ENCODE measurements at places on chromosomes 13 and 19.

DNA sequence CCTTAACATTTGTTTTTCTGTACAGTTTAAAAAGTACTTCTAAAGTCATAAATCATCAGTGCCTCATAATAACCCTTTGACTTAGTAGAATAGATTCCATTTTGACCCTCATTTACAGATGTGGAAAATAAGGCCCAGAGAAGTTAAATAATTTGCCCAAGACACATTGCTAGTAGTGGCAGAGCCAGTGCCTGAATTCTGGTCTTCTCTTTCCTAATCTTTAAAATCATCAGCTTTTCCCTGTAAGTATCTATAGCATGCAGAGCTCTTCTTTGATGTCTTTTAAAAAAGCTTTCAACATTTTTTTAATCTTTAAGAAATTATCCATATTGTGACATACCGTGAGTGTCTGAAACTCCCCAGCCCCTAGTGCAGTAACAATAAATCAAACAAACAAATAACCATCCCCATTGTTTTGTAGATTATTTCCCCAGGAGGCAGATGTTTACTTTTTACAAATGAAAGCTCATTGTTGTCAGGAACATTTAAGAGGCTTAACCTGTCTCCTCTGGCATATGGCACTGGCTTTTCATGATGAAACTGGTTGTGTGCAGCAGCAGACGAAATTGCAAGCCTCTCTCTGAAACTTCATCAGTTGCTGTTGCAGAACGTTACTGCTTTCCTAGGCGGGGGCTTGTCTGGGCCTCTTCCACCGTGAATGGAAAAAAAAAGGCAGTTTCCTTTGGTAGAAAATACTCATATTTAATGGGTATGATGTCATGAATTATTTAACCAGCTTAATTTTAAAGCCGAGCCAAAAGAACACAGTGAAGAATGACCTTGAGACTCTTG lies 31.7 kb upstream of the PCDH8 start:
- no peak for DNase-seq

DNA sequence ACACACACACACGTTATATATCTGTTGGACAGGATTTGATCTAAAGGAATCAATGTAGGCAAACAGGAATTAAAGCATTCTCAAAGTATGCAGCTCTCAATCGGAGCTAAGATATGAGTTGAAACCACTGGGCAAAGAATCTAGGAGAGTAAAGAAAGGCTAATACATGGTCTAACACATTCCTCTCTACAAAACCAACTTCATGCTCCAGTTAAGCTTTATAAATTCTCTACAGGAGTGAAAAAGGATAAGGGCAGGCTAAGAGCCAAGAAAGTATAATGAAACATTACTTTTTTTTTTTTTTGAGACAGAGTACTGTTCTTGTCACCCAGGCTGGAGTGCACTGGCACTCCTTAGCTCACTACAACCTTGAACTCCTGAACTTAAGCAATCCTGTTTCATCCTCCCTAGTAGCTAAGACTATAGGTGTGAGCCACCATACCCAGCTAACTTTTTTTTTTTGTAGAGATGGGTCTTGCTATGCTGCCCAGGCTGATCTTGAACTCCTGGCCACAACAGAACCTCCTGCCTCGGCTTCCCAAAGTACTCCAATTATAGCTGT lies 10.6 kb downstream of the FBXL3 start:
- no peak for DNase-seq

GRCh38 chr13:90246687-90247345 lies 1100.7 kb upstream of the MIR17HG start:
- DNase-seq = no peak

GRCh38 chr13:30065181-30065580 lies 214.8 kb upstream of the UBL3 start:
- no peak for DNase-seq

DNA sequence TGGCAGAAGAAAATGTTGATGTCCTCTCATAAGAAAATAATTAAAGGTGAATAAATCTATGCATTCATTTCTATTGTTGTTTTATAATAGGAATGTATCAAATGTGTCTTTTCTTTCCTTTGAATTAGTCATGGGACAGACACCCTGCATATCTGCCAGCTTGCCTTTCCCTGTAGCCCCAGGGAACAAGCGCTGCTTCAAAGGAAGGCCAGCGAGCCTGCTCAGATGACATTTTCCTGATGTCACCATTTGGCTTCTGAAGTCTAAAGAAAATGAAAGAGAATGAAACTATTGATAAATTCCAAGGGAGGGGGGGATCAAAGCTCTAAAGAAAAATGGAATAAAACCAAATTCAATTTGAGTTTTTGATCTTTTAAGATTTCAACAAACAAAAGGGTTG lies 574.8 kb downstream of the IRS2 start:
- DNase-seq = no peak

- DNase-seq = no peak
Measured at GRCh38 chr13:45921162-45921736, 69.7 kb upstream of the SIAH3 start.

- DNase-seq = no peak
Measured at GRCh38 chr13:75801388-75801945, 165.3 kb downstream of the LMO7 start.

DNA sequence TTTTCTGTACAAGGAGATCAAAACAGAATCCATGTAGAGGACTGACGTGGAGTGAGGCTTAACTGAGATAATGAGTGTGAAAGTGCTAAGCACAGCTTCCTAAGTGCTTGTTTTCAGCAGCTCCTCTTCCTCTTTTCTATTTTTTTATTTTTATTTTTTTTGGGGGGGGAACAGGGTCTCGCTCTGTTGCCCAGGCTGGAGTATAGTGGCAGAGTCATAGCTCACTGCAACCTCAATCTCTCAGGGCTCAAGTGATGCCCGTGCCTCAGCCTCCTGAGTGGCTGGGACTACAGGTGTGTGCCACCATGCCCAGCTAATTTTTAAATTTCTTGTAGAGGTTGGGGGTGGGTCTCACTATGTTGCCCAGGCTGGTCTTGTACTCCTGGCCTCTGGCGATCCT lies 5.6 kb upstream of the FOSB start:
- DNase-seq = no peak

GRCh38 chr13:30753030-30753616 lies 17.8 kb downstream of the ALOX5AP start:
- no peak for DNase-seq

DNA sequence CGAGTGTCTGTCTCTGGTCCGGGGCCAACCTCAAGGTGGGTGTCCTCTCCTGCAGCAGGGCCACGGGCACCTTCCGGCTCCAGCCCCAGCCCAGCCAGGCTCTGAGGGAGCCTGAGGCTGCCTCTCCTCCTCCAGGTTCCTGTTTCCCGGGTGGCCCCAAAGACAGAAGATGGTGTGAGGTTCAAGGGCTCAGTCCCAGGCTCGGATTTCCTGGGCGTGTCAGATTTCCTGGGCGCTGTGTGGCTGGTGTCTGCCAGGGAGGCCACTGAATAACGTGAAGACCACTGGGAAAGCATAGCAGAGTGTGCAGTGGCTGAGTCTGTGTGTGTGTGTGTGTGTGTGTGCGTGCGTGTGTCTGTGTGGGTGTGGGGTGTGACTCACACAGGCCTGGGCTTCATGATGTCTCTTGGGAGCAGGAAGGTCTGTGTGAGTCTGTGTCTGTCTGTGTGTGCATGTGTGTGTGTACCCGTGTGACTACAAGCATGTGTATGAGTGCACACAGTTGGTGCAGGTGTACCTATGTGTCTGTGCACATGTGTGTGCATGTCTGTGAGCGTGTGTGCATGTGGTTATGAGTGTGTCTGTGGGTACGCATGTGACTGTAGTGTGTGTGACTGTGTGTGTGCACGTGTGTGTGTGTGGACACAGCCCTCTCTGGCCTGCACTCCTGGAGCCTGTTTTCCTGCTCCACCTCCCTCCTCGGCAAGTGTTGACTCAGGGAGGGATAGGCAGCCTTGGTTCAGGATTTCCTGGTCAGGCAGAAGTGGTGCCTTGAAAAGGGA lies 28.3 kb downstream of the CEBPA start:
- no peak for DNase-seq

GRCh38 chr13:109667056-109667455 lies 119.3 kb downstream of the IRS2 start:
- DNase-seq = no peak

- no peak for DNase-seq
Measured at GRCh38 chr19:41214161-41214560, 4.9 kb upstream of the AXL start.

DNA sequence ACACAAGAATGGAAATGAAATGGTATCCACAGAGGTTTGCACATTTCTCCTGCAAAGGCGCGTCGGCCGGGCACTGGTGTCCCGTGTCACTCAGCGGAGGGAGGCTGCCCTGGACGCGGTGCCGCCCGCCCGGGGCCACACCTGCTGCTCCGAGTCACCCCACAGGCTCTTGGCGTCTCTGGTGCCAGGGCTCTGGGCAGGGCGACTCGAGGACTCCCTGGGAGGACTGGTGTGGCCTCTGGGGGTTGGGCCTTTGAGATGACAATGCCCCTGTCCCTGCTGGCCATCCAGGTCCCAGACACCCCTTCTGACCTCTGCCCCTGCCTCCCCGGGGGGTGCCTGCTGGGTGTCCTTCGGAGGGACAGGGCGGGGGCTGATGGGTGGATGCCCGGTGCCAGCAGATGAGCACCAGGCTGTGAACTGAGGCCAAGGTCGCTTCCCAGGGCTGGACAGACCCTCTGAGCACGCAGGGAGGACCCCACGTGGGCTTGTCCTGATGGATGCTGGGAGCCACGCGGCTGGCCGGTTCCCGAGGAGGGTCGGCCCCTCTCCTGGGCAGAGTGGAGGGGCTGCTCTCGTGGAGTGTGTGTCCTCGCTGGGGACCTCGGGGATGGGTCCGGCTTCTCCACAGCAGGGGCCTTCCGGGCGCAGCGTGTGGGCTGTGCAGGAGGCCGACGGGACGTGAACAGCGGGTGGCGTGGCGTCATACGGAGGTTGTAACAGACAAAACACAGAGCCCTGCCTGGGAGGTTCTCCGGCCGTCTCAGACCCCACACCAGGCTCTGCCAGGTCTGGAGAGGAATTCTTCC lies 4.7 kb upstream of the CACTIN start:
- no peak for DNase-seq

DNA sequence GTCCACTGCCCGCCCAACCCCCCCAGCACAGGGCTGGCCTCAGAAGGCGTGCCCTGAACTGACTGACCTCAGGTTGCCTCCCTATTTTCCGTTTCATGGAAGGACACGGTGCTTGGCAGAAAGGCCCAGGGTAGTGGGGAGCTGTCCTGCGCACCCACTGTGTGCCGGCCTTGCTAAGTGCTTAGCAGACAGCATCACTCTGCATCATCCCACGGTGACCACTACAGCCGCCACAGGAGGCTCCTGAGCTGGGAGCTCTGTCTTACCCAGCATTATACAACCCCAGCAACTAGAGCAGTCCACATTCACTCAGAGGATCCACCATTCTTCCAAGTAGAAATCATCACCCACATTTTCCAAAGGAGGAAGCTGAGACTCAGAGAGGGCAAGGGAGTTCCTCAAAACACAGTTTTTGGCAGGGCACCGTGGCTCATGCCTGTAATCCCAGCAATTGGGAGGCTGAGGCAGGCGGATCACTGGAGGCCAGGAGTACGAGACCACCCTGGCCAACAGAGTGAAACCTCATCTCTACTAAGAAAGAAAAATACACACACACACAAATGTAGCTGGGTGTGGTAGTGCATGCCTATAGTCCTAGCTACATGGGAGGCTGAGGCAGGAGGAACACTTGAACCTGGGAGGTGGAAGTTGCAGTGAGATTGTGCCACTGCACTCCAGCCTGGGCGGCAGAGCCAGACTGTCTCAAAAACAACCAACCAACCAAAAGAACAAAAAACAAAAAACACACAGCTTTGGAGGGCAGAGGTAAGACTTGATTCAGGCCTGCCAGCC lies 1.6 kb downstream of the SBK2 start:
- DNase-seq = no peak

GRCh38 chr19:50416034-50416977 lies 2.4 kb upstream of the SPIB start:
- no peak for DNase-seq

GRCh38 chr13:73096173-73096572 lies 37.4 kb downstream of the KLF5 start:
- no peak for DNase-seq

GRCh38 chr13:33205224-33205623 lies 80.3 kb downstream of the STARD13 start:
- no peak for DNase-seq

DNA sequence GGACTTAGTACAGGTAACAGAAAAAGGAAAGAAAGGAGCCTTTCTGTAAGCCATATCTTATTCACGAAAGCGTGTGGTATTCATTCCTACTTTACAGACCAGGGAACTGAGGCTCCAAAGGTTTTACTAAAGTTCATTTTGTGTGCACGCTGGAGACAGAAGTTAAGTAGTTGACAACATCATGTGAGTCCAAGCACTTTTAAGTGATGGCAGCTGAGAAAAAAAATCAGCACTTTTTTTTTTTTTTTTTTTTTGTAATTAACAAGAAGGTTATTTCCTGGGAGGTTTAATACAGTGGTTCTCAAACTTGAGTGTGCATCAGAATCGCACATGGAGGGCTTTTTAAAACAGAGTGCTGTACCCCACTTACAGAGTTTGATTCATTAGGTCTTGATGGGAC lies 2.0 kb downstream of the DNAJC3 start:
- no peak for DNase-seq

DNA sequence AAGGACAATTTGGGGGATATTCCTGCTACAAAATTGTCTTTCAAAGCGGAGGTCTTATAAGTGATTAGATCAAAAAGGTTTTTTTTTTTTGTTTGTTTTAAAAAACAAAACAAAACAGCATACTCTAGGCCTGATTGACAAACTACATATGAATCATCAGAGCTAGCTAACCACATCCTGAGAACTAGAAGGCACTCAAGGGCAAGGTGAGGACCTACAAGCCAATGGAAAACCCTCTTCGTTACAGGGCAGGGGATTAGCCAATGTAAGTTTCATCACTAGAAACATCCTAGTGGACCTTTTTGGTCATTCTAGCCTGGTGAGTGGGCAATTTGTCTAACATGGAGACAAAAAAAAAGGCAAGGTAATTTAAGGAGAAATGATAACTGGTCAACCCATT lies 428.6 kb downstream of the RFC3 start:
- DNase-seq = no peak

GRCh38 chr13:26468265-26468801 lies 89.2 kb upstream of the WASF3 start:
- DNase-seq = peak; percentile 62

- DNase-seq = no peak
Measured at GRCh38 chr13:107076801-107077200, 508.9 kb upstream of the ARGLU1 start.

GRCh38 chr19:47296036-47296435 lies 13.6 kb upstream of the C5AR1 start:
- DNase-seq = no peak

DNA sequence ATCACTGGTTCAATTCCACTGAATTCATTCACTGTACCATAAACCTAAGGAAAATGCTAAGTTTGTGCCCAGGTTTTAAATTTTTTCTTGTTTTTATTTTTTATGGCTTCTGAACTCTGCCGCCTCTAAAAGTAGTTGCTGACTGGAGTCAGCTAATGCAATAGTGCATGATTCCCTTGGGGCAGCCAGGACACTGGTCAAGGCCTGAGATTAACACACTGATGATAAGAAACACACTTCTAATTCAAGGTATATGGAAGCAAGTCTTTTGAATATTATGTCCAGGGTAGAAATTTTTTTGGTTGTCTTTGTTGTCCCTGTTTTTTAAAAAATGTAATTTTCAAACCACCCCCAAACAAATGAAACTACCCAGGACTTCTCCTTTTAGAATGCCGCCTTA lies 72.2 kb downstream of the CDADC1 start:
- no peak for DNase-seq

Measured in vagina (tissue), 2 donors.